Cortex of kidney (tissue), 1 donor: ENCODE measurements at places on chromosomes 16 and 17.

DNA sequence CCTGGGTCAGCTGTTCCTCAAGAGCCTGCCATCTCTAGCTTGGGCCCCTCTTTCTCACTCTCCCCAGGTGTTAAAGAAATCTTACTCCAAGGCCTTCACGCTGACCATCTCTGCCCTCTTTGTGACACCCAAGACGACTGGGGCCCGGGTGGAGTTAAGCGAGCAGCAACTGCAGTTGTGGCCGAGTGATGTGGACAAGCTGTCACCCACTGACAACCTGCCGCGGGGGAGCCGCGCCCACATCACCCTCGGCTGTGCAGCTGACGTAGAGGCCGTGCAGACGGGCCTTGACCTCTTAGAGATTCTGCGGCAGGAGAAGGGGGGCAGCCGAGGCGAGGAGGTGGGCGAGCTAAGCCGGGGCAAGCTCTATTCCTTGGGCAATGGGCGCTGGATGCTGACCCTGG lies 6.8 kb downstream of the CNP start:
- DNase-seq, result no peak

DNA sequence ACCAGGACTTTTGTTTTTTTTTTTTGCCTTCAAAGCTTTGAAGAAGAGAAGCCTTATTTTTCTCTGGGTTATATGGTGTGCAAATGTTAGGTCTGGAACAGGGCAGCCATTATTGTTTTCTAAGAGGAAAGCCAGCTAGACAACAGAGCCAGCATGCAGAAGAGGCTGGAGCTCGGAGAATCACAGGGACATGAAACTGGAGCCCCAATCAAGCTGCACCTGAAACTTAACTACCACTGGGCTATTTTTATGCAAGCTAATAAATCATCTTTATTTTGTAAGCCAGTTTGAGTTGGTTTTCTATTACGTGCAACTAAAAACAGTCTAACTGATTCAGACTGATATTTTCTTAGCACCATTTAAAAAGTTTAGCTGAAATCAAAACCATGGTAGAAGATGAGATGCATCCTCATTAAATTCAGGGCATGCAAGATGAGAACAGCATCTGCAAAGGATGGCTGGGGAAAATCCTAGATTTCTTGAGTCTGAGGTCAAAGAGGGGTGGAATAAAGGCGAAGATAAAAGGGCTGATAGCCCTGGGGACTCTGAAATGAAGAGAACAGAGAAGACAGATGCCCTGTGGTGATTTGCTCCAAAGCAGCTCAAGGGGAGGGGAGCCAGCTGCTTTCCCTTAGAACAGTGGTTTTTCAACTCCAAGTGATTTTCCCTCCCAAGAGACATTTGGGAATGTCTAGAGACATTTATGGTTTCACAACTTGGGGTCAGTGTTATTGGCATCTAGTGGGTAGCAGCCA lies 177.1 kb upstream of the WSCD1 start:
- DNase-seq, result no peak

- DNase-seq, result no peak
These were observed 106.3 kb downstream of the SEC14L1 start for GRCh38 chr17:77247048-77247541.

DNA sequence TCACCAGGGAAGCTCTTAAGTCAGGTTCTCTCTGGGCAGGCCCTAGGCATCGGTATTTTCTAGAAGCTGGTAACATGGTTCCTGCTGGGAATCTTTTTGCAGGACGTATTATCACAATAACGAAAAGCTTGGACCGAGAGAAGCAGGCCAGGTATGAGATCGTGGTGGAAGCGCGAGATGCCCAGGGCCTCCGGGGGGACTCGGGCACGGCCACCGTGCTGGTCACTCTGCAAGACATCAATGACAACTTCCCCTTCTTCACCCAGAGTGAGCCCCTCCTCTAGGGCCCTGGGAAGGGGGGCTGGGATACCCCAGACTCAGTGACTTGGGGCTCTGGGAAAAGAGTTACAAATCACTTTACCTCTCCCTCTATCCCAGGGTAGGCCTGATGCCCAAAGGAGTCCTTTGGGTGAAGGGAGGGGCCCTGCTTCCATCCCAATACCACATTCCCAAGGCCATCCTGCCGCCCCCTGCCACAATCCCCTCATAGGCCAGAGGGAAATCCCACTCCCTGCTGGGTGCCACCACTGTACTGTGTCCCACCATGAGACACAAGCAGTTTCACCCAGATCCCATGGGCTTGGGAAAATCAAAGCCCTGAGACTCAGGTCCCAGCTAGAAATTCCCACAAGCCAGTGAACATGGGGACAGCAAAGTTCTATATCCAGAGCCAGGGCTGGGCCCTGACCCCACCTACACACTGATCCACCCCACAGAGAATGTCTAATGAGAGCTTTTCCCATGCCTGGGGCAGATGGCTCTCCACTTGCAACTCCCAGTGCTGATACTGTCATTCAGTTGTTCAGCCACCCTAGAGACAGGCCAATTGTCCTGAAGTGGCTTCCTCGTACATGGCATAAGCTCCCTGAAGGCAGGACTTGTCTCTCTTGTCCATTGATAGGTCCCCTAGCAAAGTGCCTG lies 23.0 kb downstream of the CDH5 start:
- no peak for DNase-seq

DNA sequence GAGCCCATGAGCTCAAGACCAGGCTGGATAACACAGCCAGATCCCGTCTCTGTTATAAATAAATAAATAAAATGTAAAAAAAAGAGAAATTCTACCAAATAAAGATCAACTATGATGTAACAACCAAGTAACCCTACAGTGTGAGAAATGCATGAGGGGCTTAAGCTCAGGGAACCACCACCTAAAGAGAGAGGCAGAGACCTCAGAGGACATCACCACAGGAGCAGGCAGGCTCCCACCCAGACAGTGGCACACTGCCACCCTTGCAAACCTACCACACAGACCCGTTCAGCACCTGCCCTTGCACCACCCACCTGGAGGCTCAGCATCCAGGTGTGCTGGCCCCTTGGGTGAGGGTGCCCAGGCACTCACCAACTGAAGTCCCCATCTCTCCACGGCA lies 45.6 kb downstream of the ANKRD11 start:
- DNase-seq, result no peak

GRCh38 chr17:64277831-64278562 lies 14.9 kb upstream of the TEX2 start:
- DNase-seq, result no peak

DNA sequence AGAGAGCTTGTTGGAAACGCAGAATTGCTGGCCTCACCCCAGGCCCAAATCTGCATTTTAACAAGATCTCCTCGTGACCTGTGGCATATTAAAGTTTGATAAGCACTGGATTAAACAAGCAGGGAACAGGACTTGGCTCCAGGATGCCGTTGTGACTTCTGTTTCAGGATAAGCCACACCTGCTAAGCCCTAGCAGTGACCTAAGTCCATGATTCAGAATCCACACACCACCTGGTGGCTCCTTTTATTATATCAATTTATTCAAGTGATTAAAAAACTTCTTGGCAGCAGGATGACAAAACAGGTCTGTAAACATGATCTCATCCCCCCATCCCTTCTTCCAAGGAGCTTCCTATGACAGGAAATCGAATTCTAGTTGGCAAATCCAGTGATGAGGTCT lies 9.1 kb downstream of the NAGPA start:
- DNase-seq, result no peak

DNA sequence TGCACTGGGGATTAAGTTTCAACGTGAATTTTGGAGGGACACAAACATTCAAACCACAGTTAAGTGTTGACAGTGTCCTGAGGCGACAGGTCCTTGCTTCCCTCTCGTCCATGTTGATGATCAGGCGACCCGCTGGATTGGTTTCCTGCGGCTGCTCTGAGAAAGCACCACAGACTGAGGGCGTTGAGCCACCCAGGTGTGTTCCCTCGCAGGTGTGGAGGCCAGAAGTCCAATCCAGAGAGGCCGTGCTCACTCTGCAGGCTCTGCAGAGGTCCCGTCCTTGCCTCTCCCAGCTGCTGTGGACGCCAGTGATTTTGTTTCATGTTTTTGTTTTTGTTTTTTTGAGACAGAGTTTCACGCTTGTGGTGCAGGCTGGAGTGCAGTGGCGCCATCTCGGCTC lies 22.4 kb upstream of the CBX2 start:
- DNase-seq, result no peak

DNA sequence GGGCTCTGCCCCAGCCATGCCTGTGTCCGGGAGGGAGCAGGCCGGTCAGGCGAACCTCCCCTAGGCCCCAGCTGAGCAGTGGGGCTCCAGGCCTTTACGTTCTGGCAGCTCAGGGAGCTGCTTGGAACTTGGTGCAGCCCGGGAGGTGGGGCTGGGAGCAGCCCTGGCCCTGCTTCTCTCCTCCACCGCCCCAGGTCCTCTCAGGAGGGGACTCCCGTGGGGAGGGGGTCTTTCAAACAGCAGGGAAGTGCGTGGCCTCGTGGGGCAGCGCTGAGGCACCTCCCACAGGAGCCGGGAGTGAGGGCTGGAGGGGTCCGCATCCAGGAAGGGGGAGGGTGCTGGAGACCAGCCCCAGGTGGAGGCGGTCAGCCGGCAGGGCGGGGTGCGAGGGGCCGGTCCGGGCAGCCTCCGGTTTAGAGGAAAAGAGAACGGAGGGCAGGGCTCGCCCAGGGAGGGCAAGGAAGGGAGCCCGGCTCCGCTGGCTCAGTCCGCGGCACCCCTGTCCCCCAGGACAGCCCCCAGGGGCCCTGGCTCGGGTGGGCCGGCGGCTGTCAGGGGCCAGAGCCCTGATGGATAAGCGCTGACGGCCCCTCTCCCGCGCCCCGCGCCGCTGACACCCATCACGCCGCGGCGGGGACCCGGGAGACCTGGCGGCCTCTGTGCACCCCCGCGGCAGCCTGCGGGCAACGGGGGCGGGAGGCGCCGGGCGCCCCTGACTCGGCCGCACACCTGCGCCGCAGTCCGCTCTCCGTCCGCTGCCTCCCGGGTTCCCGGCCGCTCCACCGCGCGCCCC lies 587 bp upstream of the PRR35 start:
- no peak for DNase-seq

DNA sequence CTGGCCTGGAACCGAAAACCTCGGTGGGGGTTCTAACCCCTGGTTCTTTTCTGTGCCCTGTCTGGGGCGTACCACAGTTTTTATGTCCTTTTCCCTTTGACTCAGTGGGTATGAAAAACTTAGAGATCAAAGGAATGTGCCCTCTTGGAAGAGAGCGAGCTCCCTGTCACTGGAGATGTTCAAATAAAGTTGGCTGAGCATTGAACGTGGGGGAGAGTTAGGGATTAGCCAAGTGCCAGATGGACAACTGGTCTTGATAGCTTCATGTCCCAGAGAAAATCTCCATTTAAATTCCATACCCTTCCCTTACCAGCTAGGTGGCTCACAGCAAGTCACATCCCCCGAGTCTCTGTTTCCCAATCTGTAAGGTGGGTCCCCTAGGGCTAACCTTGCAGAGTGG lies 9.5 kb downstream of the ADGRG1 start:
- DNase-seq, result no peak

GRCh38 chr17:73429440-73430164 lies 117.8 kb upstream of the CDC42EP4 start:
- DNase-seq, result no peak

GRCh38 chr17:72850410-72851118 lies 241.9 kb downstream of the SLC39A11 start:
- no peak for DNase-seq

GRCh38 chr17:64632606-64633005 lies 29.5 kb downstream of the SMURF2 start:
- no peak for DNase-seq

DNA sequence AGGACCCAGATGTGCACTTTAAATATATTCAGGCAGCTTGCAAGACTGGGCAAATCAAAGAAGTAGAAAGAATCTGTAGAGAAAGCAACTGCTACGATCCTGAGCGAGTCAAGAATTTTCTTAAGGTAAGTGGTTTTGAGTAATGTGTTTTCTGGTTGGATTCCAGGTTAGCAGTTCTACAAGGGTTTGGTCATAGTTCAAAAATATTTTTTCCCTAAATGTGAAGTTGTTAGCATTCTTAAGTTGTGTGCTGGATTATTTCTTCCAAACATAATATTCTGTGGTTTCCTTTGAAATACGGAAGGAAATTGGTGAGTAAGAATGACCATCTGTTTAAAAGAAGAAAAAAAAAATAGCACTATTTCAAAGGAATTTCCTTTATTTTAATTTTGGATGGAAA lies 38.4 kb downstream of the PTRH2 start:
- DNase-seq, result no peak

DNA sequence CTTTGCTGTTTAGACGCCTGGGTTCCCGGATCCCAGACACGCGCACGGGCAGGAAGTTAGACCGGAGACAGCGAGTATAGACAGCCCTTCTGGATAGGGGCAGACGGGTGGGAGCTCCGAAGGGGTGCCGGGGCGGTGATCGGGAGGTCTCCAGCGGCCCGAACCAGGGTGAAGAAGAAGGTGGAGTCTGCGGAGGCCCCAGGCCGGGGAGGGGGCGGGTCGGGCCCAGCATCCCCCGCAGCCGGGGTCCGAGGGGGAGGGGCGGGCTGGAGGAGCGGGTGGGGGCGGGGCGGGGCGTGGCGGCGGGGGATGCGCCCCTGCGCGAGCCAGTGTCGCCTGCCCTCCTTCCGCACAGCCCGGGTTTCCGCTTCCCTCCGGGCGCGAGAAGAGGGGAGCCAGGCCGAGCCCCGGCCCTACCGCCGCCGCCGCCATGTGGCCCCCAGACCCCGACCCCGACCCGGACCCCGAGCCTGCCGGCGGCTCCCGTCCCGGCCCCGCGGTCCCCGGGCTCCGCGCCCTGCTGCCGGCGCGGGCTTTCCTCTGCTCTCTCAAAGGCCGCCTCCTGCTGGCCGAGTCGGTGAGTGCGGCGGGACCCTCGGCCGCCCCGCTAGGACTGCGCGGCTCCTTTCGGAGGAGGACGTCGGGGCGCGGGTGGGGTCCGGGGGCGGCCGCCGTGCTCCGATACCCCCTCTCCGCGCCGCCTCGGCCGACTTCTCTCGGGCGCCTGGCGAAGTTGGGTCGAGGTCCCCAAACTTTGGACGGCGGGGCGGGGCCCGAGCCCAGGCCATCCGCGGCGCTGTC lies at the start of gene CMTM3:
CMTM3 (plus strand) TSS at position 329 of the 801 bp plus-strand sequence; CDS start at position 431, 102 bp downstream.
- DNase-seq, result no peak

DNA sequence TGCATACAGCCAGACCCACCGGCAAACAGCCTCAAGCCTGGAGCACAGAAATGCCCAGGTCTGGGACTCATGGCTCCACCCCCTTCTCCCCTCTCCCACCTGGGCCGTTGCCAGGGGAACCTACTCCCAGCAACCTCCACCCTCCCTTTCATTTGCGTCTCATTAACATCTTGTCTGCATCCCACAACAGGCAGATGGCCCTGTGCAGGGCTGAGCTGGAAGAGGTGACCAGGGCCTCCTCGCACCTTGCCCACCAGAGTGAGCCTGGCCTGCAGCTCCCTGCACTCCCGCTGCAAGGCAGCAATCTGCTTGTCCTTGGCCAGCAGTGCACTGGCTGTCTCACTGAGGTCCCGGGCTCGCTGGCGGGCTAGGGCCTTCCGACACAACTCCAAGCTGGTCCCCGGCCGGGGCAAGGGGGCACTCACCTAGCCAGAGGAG lies 3.3 kb downstream of the TSPOAP1 start:
- DNase-seq, result no peak

DNA sequence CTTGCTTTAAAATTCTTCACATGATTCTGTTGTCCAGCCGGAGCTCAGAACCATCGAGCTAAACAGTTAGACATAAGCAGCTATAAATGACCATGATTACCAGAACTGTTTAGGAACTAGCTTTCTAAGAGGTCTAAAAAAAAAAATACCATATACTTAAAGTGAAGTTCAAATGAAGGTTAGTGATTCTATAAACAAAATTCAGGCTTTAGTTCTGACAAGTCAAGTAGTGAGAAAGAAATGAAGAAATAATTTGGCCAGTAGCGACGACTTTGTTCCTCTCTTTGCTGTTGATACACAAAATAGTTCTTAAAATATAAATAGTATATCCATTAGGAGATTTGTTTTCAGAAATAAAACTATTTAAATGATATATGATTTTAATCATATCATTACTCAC lies 27.7 kb downstream of the ABCA8 start:
- no peak for DNase-seq

GRCh38 chr17:30299000-30299399 lies 7.3 kb upstream of the BLMH start:
- no peak for DNase-seq
